ENCODE measurements at places on chromosomes 3 and 15.

DNA sequence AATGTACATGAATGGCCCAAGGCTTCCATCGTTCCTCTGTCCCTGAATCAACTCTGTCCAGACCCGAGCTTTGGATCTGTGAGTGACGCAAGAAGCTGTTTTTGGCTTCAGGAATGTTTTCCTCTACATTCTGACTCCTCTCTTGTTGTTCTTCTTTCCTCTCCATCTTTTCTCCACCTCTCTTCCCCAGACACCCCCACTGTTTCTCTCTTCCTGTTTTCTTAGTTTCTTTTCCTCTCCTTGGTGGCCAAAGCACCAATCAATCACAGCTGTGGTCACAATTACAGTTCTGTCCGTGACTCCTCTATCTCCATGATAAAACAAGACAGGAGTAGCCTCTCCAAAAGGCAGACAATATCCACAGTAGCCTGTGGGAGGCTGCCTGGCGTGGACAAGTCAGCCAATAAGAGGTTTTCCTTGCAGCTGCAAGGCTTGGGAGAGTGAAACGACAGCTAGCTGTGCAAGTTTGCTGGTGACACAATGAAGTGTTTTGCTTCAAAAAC is 4.9 kb upstream of the TMEM212 start:
- DNase-seq, result peak; percentile 45

- no peak for DNase-seq
Observed at GRCh38 chr15:29066310-29066709, 180.5 kb downstream of the APBA2 start.

- DNase-seq, result no peak
Observed at GRCh38 chr15:88115486-88116152, 140.9 kb downstream of the NTRK3 start.

DNA sequence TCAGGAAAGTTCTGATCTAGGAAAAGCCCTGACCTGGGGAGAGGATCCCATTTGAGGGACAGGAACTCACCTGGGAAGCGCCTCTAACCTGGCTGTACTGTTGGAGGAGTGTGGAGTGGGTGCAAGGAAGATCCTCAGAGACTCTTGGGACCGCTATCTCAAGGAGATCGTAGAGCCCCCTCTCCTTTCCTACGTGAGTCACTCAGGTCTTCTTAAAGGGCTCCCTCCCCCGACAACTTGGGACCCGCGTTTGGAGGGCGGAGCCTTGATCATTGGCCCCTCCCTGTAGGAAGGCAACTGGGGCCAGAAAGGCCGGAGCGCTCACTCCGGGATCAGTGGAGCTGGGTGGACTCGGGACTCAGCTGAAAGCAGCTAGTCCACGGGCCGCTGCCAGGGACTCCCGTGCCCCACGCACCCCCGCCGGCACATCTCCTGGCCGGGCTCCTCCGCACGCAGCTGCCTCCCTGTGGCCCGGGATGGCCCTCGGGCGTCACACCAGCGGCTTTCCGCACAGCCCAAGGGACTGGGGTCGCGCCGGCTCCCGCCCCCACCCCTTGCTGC is 520 bp downstream of the SLC26A6 start:
- peak; percentile 84 for DNase-seq

- DNase-seq, result peak; percentile 22
Observed at GRCh38 chr3:58333206-58334012, 717 bp downstream of the PXK start.

DNA sequence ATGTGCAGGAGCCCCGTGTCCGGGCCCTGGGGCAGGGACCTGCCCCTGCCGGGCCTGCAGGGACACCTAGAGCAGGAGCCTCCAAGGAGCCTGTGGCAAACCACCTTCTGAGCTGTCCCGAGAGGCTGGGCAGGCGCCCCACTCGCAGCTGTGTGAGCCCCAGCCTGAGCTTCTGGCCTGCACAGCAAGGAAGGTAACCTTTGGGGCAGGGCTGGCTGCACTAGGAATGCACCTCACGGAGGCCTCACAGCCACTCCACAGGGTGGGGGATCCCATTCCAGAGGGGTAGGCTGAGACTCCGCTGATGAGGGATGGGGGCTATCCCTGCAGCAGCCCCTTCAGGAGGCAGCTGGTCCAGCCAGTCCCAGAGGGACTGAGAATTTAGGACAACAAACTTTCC is 68.1 kb downstream of the DNAJB8 start:
- no peak for DNase-seq

GRCh38 chr3:194984622-194985021 is 286.3 kb downstream of the XXYLT1 start:
- DNase-seq, result no peak

DNA sequence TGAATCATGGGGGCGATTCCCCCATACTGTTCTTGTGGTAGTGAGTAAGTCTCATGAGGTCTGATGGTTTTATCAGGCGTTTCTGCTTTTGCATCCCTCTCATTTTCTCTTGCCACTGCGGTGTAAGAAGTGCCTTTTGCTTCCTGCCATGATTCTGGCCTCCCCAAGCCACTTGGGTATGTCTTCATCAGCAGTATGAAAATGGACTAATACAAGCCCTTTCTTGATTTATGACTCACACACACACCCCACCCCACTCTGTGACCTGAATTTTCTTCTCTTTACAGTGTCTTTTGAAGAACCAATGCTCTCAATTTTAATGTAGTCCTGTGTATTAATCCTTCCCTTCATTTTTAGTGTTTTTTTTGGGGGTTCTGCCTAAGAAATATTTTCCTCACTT is 244.8 kb downstream of the PLCL2 start:
- DNase-seq, result no peak

DNA sequence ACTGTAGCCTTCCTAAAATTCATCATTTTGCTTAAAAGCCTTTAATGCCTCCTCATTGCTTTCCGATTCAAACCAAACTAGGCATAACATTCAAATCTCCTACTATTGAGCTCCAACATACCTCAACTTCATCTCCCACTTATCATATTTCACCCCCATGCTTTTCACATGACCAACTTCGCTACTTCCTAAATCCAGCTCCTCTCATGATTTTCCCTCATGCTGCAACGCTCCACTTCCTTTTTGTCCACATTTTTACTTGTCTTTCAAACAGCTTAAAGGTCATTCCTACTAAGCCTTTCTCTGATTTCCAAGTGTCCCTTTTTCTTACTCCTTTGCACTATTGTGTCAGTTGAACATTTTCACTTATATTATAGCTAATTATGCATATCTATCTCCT is 20.3 kb upstream of the ANXA2 start:
- DNase-seq, result no peak

- DNase-seq, result no peak
Observed at GRCh38 chr3:46186471-46187340, 21.4 kb downstream of the CCR1 start.

DNA sequence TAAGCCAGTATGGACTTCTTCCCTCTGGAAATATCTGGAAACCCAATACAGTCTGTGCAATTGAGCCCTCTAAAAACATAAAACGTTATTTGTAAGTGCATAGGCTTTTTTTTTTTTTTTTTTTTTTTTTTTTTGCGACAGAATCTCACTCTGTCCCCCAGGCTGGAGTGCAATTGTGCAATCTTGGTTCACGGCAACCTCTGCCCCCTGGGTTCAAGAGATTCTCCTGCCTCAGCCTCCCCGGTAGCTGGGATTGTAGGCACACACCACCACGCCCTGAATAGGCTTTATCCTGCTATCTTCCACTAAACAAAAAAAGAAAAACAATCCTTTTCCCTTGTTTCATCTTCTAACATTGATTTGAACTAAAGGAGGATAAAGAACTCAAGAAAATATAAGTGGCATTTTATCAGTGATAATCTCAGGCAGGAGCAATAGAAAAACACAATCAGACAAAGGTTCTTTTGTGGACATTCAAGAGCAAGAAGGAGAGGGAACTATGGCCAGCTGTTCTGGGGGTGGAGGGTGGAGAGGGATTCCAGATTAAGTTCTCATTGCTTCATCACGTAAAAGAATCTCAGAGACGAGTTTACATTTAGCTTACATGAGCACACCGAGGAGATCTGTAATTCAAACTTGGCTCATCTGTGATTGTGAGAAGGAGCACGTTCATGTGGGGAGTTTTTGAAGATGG is 68.6 kb downstream of the ITGB5 start:
- no peak for DNase-seq

- no peak for DNase-seq
Observed at GRCh38 chr15:67745073-67746006, 80.0 kb upstream of the SKOR1 start.

GRCh38 chr3:11705049-11705448 is 61.3 kb upstream of the VGLL4 start:
- DNase-seq, result no peak

DNA sequence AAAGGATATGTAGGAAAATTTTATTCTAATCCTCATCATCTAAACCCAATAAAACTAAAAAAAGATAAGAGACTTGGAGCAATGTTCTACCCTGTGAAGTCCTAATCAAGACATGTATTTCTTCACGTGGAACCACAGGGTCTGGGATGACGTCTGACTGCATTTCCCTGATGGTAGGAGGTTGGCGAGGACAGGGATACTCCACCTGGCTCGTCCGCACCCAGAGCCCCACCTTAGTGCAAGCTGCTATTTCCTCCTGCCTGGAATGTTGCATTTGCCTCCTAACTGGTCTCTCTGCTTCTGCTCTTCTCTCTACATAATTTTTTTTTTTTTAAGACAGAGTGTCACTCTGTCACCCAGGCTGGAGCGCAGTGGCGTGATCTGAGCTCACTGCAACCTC is 57.7 kb upstream of the RASGRP1 start:
- no peak for DNase-seq

GRCh38 chr3:12577379-12577778 is 20.5 kb downstream of the MKRN2 start:
- no peak for DNase-seq

GRCh38 chr15:68339481-68339880 is 61.9 kb downstream of the FEM1B start:
- DNase-seq, result no peak

- DNase-seq, result peak; percentile 9
Observed at GRCh38 chr3:137121704-137122314, 164.0 kb downstream of the IL20RB start.

DNA sequence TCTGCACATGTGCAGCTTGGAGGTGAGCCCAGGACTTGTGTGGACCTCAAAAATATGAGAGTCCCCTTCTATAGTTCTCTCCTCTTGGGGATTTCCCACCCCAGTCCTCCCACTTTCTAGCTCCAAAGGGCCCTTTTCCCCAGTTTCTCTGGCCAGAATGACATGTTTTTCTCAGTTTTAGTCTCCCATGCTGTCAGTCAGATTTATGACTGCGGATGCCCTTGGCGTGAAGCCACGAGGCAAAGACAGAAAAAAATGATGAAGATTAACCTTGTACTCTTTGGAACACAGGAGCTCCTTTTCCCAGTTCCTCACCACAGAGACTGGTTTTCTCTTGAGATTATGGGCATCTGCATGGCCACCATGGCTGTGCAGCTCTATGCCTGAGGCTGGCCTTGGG is 72.0 kb upstream of the TTBK2 start:
- no peak for DNase-seq

- DNase-seq, result no peak
Observed at GRCh38 chr3:56322862-56323261, 145.4 kb downstream of the ERC2 start.

DNA sequence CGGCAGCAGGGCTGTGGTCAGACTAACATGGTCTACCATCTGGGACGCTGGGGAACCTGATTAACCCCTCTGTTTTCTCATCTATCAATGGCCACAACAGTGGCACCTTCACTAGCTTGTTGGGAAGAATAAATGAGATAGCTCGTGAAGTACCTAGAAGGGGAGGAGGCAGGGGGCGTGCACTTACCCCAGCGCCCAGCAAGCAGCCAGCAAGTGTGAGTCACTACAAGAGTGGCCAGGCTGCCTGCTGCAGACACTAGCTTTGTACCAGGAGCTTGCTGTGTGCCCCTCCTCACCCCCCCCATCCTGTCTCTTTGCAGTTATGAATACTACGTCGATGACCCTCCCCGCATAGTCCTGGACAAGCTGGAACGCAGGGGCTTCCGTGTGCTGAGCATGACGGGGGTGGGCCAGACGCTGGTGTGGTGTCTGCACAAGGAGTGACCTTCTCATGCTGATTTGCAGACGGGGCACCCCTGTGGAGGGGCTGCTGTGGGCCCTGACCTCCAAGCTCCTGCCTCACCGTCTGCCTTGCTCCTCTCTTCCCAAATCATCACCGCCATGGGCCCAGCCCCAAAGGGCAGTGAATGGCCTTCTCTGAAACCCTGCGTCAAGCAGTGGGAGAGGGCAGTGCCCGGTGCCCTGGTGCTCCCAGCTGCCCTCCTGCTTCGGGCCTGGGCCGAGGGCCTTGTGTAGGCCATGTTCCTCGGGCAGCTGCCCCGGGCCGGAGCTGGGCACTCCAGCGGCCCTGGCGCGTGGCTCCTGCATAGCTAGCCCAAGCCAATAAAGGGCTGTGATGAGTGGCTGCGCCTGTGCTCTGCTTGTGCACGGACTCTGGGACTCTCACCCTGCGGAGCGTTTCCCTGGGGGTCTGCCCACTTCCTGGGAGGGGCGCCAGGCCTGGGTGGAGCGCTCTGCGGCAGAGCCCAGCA is 2.6 kb upstream of the C15orf62 start:
- DNase-seq, result no peak

DNA sequence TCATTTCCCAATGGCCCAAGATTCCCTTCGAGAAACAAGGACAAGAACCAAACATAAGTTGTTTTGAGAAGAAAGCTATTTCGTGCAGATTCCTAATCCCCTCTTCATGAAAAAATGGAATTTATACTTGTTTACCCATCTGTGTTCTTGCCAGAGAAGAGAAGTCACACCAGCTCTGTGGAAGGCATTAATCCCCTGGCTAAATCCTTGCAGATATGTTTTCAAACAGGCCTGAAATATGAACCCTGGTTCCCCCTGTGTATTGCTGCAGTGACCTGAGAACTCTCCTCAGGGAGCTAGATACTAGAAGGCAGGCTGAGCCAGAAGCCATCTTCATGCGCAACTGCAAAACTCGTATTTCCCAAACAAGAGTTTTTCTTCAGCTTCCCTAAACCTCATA is 337.7 kb downstream of the NEK10 start:
- no peak for DNase-seq

DNA sequence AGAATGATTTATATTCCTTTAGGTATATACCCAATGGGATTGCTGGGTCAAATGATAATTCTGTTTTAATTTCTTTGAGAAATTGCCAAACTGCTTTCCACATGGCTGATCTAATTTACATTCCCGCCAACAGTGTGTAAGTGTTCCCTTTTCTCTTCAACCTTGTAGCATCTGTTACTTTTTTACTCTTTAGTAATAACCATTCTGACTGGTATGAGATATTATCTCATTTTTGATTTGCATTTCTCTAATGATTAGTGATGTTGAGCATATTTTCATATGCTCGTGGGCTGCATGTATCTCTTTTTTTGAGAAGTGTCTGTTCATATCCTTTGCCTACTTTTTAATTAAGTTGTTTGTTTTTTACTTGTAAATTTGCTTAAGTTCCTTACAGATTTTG is 1264.2 kb downstream of the OTOL1 start:
- no peak for DNase-seq

DNA sequence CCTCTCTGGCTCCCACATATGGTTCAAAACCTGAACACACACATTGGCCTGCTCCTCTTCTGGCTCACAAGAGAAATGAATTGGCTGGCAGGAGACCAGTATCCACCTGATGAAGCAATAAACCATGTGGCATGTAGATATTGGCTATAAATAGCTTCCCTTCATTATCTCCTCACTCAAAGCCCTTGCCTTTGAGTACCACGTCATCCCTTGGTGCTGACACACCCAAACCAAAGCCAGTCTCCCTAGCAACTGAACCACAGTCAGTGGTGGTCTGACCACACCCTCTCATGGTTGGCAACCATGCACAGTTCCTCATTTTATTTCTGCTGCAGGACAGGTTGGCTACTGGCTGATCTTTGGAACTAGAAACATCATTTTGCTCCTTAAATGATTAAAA is 98.8 kb downstream of the ZNF621 start:
- no peak for DNase-seq

All from AG08396 (cell line).